AML-193 (cell line): ENCODE measurements at places on chromosomes 5 and 9.

- DNase-seq, result no peak
These were observed 441.6 kb upstream of the BRINP1 start for GRCh38 chr9:119810645-119811429.

GRCh38 chr9:79660615-79661014 lies 88.8 kb downstream of the TLE4 start:
- DNase-seq, result no peak

DNA sequence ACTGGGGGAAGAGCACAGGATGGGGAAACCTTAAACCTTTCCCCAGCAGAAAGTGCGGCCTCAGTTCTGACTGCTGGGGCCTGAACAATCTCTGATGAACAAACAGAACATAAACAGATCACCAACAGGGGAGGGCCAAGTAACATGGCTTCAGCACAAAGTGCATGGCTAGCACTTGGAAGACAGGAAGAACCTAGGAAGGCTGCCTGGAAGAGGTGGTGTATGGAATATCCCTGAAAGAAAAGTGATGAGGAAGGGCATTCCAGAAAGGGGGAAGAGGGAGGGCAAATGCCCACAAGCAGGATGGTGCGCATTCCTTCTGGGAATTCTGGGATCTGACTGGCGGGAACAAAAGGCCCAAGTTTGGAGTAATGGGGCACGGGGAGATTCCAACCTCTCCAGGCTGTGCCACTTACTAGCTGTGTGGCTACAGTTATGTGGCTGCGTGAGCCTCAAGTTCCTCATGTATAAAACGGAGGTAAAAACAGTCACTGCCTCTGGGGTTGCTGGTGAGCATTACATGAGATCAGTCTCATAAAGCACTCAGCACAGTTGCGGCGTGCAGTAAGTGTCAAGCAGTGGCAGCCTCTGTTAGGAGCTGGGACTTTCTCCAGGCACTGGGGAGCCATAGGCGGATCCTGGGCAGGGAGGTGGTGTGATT lies 1.6 kb downstream of the PDGFRB start:
- DNase-seq, result no peak

- no peak for DNase-seq
These were observed 23.8 kb downstream of the TMEM232 start for GRCh38 chr5:110702704-110703103.

DNA sequence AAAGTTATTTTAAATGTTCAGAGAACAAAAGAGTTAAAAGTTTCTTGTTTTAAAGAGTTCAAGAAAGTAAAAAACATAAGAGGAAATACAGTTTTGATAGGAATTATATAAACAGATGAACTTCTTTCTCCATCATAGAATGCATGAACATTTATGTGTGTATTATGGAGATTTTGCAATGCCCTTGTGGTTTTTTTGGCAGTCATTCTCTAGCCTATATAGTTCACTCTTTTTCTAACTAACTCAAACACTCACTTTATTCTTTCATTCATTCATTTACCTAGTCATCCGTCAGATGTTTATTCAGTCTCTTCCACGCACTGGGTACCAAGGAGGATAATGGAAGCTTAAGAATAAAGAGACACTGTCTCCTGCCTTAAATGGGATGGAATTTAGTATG lies 195.9 kb upstream of the VLDLR start:
- DNase-seq, result no peak
